Daoy (cell line): ENCODE measurements at places on chromosomes 1 and 21.

DNA sequence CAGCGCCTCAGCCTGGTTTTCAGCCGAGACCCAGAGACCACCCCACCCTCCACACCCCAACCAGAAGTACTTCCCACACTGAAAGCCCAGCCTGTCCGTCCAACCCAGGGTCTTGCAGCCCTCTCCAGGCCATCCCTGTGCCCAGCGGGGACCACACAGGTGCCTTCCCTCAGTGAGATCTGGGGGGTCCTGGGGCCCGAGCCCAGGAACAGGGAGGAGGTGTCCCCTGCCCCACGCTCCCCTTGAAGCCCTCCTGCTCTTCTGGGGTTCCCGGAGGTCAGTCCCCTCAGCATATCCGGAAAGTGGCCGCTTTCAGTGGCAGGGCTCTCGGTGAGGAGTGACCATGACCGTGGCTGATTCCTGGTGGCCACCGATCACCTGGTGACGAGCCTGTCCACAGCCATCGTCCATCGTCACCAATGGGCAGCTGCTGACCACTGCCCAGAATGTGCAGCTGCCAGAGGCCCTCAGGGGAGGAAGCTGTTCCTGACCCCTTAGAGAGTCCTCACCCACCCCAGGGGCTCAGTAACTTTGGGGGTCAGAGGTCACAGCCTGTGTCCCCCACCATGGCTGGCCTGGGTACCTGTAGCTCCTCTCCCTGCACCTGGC lies 3.4 kb downstream of the TMEM240 start:
- DNase-seq, result no peak

DNA sequence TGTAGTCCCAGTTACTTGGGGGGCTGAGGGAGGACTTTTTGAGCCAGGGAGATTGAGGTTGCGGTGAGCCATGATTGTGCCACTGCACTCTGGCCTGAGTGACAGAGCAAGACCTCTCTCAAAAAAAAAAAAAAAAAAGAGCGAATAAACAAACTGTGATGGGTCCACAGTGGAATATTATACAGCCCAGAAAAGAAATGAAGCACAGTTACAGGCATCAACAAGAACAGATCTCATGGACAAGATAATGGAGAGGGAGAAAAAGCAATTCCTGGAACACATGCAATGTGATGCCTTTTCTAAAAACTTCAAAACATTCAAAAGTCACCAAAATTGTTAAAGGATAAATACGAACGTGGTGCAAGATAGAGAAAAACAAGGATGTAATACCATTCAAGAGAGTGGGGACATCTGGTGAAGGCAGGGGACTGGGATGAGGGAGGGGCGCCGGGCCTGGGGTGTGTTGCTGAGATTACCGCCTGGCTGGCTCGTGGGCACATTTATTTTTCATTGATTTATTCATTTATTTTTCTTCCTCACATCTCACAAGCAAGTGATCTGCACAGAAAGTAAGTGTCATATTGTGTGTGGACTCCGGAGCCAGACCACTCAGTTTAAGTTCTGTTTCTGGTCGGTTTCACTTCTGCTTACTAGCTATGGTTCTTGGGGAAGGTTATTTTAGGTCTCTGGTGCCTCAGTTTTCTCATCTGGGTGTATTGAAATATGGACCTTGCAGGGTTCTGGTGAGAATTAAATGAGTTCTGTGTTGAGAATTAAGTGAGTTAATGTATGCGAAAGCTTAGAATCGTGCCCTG lies 30.1 kb downstream of the ABCG1 start:
- DNase-seq, result no peak

DNA sequence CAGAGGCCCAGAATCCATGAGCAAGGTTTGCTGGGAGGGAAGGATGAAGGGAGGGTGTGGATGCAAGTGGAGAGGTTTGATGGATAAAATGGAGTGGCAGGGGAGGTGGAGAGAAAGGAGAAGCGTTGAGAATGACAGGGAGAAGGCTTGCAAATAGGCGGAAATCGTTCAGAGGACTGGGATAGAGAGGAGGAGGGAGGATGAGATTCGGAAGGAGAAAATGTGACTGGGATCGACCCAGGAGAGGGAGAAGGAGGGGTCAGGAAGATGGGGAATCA lies 376 bp downstream of the AVPR1B start:
- no peak for DNase-seq

GRCh38 chr1:54125386-54126070 lies 27.3 kb downstream of the CDCP2 start:
- DNase-seq, result peak; percentile 47

DNA sequence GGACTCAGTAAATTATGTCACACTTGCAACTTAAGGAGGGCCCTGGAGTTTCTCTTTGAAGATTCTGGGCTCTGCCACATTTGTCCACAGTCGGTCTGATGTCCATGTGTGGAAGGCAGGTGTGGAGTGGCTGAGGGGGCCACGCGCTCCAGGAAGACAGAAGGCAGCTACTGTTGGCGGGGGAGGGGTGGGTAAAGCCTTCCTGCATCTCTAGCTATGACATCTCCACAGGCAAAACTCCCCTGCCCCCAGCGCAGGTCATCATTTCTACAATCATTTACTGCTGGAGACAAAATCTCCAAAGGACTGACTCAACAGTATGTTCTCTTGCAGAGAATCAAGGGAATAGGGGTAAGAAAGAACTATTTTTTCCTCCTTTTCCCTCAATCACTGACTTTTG lies 11.4 kb upstream of the TSPEAR start:
- no peak for DNase-seq

GRCh38 chr1:93775224-93775623 lies 93.6 kb upstream of the BCAR3 start:
- DNase-seq, result peak; percentile 71

- DNase-seq, result peak; percentile 66
Measured at GRCh38 chr1:180912801-180913565, at the start of gene KIAA1614. Gene KIAA1614 (plus strand): TSS chr1:180912897. CDS start chr1:180913244, 347 bp downstream.

DNA sequence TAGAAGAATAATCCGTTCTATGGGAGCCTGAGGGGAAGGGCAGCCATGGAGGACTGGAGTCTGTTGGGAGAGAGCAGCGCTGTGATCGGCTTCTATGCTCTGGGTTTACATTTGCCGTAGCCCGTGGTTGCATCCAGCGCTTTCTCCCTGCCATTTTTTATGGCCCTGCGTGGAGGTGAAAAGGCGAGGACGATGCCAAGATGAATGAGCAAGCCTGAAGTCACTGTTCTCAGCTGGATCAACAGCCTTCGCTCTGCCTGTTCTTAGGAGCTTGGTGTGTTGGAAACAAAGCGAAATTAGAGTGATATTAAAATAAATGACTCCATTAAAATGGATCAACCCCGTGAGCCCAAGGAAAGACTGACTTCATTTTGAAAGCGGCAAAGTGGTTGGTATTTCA lies 120.2 kb downstream of the KCNJ6 start:
- peak; percentile 45 for DNase-seq

GRCh38 chr1:29650476-29650875 lies 414.2 kb downstream of the PTPRU start:
- no peak for DNase-seq

DNA sequence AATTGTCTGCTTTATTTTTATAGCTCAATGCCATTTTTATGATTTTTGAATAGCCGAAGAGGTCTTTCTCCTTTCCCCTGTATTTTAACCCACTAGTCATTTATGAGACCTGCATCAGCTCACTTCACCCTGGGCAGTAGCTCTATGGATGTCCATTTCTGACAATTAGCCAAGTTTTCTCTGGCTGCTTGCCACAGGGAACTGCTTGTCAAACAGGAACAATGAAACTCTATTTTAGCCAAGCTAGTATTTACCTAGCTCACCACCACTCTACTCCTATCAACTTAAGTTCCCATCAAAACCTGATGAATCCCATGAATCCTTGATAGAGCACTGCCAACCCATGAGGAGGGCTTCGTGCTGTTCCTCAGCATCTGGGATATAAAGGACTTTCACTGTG lies 406.7 kb downstream of the RWDD3 start:
- DNase-seq, result no peak

DNA sequence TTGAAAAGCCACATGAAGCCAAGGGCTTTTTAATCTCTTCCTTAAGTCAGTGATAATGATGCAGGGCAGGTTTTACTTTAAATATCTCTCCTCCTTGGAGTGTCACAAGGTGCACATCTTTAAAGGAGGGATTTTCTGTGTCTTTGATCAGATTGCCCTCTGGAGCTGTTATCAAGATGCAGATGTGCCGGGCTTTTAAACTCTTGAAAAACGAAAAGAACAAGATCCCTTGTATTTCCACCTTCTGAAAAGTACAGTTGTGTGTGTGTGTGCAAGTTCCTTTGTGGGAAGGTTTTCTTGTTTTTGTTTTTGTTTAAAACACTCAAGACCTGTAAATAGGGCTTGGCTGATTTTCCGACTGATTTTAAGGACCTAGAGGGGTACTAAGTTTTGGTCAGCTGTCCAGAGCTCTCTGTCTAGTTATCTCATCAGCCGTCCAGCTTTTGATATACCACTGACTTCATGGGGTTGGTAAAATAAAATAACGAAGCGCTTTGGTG lies 1.6 kb downstream of the MARK1 start:
- no peak for DNase-seq

DNA sequence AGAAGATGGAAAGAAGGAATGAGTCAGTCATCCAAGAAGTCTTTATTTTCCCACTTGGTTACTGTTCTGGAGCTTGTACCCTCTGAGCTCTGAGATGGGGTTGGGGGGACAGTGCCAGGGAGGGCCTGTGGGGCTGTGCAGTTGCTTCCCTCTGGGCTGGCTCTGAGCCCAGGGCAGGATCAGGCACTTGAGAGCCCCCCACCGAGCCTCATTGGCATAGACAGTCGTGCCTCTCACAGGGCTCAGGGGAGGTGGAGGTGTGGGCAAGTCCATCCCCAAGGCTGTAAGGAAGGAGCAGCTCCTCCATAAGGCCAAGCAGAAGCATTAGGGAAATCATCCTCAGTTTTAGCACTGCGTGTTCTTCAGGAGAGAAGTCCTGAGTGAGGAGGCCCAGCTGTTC lies 2.5 kb upstream of the ARL8A start:
- no peak for DNase-seq

DNA sequence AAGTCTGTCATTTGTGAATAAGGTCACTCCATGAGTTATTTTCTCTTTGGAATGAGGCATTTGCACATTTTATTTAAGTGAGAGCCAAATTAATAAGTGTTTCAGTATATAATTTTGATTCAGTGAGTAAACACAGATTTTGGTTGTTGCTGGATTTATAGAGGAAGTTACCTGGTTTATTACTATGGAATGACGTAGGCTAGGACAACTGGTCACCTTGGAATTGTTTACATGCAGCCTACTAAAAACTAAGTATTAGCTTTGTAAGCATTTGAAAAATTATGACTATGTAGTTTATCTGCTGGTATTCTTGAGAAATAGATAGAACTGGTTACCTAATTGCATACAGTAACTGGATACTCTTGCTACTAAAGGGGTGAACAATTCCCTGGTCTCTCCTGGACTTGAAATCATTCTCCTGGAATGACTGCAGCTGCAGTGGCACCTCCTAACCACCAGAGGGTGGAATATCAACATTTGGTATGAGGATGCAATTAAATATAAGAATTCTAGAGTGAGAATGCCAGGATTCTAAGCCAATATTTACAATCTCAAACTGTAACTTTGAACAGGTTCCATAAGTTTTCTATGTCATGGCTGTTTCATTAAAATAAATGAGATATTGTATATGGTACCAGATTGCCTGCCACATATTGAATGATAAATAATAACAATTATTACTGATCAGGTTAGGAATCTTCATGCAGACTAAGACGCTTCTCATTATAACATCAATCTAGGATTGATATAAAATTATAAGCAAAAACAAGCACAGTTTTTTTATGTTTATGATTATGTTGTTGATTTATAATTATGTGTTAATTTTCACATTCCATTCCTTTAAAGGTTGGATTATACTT lies 3.5 kb upstream of the KRTAP27-1 start:
- DNase-seq, result peak; percentile 51
